ENCODE measurements at places on chromosomes 2 and 18. TPM values are rescaled to one million over a fixed set of nuclear protein-coding genes. Genes with fewer than 3 reads are reported as not detected.

NAT8 gene
- polyA plus RNA-seq = not detected

AKAIN1 gene
- polyA plus RNA-seq = 0.13 TPM

ZSWIM2 gene
- polyA plus RNA-seq = not detected

HOXD12 gene
- not detected for polyA plus RNA-seq

SELENOI gene
- polyA plus RNA-seq = 36.4 TPM

ZNF521 gene
- polyA plus RNA-seq = not detected

TP53I3 gene
- polyA plus RNA-seq = 291 TPM

Measured in small intestine (tissue), 16 donors.